PC-3 (cell line): ENCODE measurements at places on chromosomes 2 and 18.

- no peak for DNase-seq
Observed at GRCh38 chr2:66173645-66174044, 261.3 kb upstream of the MEIS1 start.

- no peak for DNase-seq
Observed at GRCh38 chr2:100178864-100179263, 36.5 kb upstream of the AFF3 start.

DNA sequence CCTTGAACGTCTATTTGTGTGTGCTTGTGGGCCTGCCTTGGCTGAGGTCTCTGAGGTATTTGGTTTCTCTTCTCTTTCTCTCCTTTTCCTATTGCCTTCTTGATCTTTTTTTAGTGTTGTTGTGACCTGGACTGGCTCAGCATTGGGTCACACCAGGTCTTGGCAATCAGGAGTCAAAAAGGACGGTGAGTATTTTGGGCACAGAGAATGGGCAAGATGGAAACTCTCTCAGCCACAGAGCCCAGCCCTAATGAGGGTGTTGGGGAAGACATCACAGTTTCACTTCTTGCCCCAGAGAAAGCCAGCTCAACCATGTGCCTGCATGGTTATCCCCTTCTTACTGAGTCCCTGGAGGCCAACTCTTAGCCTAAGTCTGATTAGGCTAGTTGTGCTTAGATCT is 13.7 kb upstream of the INO80C start:
- no peak for DNase-seq

GRCh38 chr2:144328938-144329337 is 191.0 kb downstream of the ZEB2 start:
- no peak for DNase-seq

GRCh38 chr2:237250599-237250998 is 163.4 kb downstream of the COL6A3 start:
- DNase-seq: no peak

DNA sequence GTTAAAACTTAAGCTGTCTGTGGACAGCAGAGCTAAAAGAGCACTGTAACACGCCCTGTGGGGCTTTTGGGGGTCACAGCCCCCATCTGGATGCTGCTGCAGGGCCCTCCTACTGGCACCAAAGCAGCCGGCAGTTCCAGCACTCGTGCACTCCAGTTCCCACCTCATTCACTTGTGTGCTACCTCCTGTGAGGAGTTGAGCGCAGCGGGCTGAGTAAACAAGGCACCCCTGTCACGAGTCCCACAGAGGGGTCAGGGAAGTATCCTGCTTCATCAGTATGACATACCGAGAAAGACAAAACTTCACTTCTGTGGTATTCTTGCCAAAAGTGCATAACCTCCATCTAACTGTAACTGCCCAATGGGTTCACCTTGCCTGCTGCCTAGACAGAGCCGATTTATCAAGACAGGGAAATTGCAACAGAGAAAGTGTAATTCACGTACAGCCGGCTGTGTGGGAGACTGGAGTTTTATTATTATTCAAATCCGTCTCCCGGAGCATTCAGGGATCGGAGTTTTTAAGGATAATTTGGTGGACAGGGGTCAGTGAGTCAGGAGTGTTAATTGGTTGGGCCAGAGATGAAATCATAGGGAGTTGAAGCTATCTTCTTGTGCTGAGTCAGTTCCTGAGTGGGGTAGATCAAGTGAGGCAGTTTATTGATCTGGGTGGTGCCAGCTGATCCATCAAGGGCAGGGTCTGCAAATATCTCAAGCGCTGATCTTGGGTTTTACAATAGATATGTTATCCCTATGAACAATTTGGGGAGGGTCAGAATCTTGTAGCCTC is 41.6 kb downstream of the TMEM17 start:
- no peak for DNase-seq

- DNase-seq: no peak
Observed at GRCh38 chr2:234638966-234639365, 142.1 kb upstream of the ARL4C start.

GRCh38 chr2:2015646-2016045 is 271.3 kb upstream of the PXDN start:
- DNase-seq: no peak

GRCh38 chr18:30999887-31000628 is 42.5 kb downstream of the DSC3 start:
- DNase-seq: no peak

- peak; percentile 49 for DNase-seq
Observed at GRCh38 chr2:219433666-219434467, 776 bp upstream of the SPEG start.

DNA sequence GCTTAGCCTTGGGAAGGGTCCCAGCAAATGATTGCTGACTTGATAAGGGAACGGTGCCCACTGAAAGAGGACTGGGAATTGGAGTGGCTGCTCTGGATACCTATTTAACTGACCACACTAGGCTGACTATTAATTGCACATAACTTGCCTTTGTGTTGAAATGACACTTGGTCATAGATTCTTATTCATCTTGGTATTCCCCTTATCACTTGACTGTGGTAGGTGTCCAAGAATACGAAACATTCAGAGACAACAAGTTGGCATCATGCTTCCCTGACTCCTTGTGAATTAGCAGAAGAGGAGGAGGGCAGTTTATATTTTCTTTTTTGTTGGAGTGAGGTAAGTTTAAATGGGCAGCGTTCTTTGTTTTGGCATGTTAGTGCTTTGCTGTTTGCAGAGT is 13.4 kb downstream of the FMNL2 start:
- DNase-seq: no peak

- DNase-seq: no peak
Observed at GRCh38 chr2:88832992-88833389, 141.5 kb downstream of the RPIA start.

GRCh38 chr18:8046441-8046840 is 479.3 kb downstream of the PTPRM start:
- no peak for DNase-seq

DNA sequence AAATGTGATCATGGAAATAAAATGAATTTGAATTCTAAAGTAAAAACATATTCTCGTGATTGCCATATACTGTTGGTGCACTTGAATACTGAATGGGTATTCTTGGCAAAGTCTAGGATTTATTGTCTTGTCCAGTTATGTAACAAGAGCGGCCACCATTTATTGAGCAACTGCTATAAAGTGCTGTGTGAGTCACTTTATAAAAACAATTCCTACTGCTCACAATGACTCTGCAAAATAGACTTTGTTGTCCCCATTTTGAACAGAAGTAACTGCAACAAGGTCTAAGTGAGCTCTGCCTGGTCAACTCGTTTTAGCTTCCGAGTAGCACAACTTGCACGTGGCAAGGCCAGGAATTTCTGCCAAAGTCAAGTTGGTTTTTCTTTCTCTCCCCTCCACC is 995.6 kb upstream of the FANCL start:
- peak; percentile 3 for DNase-seq

- no peak for DNase-seq
Observed at GRCh38 chr18:73879328-73879727, 268.3 kb downstream of the FBXO15 start.

- DNase-seq: no peak
Observed at GRCh38 chr2:178330175-178331017, 120.6 kb downstream of the PRKRA start.
